ENCODE measurements at places on chromosomes 2 and 18.

DNA sequence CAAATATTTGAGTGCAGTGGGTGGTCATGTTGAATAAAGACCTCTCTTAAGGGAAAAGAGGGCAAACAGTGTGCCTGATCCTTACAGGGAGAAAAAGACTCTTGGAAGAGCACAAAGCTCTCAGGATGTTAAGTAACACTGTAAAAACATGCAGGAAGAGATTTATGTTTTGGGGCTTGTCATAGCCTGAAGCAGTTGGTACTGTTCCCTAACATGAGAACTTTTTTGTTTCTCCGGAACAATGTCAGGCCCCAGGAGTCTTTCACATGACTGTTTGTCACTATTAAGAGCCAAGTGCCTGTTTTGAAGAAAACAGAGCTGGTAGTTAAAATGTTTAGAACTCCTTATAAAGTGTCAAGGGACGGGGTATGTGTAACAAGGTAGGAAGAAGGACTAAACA, 83.7 kb upstream of the B3GNT2 start:
- DNase-seq, result peak; percentile 13

- DNase-seq, result no peak
Observed at GRCh38 chr2:32755666-32756065, 127.8 kb downstream of the TTC27 start.

GRCh38 chr2:10151462-10151861, 28.9 kb downstream of the RRM2 start:
- DNase-seq, result no peak

GRCh38 chr2:83782122-83782521, 677.0 kb downstream of the SUCLG1 start:
- DNase-seq, result no peak

- no peak for DNase-seq
Observed at GRCh38 chr2:120254178-120254577, 1.5 kb downstream of the RALB start.

DNA sequence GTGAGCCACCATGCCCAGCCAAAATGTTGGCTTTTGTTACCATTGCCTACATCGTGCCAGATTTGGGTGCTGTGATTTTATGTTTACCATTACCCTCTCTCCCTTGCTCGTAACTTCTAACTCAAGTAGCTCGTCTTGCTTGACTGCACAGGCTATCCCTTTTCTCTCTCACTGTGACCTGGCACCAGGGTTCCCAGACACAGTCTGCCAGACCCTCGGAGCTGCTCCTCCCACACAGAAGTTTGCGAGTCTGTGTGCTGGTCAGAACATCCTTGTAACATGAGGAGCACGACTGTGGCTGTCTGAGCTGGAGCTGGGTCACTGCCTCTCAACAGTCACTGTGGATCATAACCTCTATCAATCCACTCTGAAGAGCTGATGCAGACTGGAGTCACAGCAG, 152.5 kb upstream of the ACKR3 start:
- DNase-seq, result no peak

DNA sequence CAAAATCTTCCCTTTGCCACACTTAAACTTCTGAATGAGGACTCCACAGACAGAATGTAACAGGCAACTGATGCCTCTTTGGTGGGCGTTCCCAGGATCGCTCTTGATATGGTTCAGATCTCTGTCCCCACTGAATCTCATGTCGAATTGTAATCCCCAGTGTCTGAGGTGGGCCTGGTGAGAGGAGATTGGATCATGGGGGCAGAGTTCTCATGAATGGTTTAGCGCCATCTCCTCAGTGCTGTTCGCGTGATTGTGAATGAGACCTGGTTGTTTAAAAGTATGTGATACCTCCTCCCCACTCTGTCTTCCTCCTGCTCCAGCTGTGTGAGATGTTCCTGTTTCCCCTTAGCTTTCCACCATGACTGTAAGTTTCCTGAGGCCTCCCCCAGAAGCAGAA, 111.1 kb upstream of the SLC66A3 start:
- DNase-seq, result no peak

DNA sequence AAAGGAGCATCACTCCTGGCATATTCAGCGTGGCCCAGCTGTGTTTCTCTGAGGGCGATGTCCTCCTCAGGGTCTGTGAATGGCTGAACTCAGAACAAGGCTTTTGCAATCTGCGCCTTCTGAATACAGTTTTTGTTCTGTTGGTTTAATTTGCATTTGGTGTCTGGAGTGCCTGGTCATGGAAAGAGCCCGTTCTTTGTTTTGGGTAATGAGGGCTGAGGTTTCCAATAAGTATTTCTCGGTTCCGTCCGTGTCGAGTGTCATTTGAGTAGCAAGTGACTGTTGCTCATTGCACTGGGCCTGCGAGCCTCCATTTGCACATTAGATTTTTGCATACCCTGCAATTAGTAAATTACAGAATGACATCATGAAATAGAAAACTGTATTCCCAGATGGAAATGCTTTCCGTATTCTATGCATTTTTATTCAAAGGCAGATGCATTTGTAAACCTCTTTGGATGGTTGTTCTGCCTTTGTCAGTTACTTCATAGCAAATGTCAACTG, 57.3 kb downstream of the NEDD4L start:
- no peak for DNase-seq

All from cardiac fibroblast (primary cell).